CD4-positive, alpha-beta T cell treated with Interleukin-1 beta for 1 hour (primary cell): ENCODE measurements at places on chromosomes 7 and 10.

DNA sequence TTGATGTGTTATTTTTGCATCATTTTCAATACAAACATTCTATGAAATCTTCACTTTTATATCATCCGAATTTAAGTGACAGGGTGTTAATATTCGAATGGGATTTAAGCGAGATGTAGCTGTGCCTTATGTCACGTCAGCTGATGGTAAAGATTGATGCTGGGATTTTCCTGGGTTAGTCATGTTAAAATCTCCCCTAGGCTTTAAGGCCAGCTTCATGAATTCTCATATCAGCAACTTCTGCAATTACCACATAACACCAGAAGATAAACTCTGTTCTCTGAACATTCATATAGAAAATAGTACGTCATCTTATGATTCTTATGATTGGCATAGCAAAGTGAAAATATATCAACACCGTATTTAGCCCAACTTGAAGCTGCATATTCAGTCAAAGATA lies 669.2 kb downstream of the PCDH15 start:
- DNase-seq, result no peak

DNA sequence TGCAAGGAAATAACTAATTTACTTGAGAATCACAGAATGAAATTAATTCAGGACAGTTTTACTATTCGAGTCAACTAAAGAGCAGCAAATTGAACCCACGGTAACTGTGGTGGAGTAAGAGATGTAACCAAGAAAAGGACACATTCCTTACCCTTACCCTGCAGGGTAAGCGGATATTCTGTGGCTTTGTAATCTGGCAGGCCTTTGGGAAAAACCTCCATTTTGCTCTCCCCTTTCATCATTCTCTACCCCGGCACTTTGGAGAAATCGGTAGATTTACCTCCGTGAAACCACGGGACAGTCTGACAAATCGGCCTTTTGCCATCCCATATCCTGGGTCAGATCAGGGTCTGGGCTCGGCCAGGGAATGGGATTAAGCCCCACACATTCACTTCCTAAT lies 18.4 kb downstream of the RCC1L start:
- no peak for DNase-seq

DNA sequence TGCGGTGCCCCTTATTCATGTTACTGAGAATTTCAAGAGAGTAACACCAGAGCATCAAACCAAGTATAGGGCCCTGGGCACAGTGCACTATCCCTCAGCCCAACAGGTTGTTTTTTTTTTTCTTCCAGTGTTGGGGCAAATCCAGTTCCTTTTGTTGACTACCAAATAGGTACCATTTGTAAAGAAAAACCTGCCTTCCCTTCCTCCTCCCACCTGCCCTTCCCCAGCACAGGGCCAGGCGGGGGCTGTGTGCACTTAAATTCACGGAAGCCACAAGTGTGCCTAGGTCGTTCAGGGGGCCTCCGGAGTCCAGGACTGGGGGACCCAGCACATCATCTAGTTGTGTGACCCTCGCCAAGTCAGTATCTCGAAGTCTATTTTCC lies 595 bp upstream of the SFXN4 start:
- no peak for DNase-seq

- DNase-seq, result no peak
These were observed 155.2 kb downstream of the MAGI2 start for GRCh38 chr7:79298145-79298760.

DNA sequence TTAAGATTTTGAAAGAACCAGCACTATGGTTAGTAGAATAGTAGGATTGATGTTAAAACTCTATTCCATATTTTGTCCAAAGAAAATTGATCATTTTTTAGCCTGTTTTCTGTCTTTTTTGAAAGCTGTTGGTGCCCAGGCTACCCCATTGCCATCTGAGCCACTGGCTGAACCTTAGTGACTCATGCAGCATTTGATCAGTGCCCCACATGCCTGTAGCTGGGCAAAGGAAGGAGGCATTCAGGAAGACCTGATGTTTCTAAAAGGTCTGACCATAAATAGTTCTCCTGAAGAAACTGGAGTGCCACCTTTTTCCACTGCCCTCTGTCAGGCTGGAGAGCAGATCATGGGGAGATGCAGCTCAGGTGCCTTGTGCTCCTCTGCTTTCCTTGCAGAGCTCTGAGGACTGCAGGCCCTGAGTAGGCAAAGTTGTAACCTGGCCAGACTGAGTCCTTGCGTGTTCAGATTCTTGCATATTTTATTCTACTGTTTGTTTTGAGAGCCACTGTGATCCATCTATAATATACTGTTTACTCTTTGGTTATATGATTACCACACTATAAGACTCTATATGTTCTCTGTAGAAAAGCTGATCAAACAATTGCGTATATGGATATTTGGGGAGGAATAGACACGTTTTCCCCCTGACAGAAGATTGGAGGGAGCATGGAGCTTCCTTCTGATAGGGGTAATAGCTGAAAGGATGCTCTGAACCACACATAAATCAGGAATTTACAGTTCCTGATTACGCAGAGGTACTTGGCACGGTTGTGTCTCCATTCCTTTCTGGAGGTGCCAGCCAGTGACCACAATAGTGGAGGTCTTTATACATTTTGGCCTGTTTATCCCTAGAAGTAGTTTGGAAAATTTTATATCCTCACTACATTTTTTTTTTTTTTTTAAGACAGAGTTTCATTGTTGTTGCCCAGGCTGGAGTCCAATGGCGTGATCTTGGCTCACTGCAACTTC lies 48.9 kb upstream of the GJD4 start:
- DNase-seq, result no peak
